HCT116 (cell line): ENCODE measurements at places on chromosomes 3 and 15. TPM values are rescaled to one million over a fixed set of nuclear protein-coding genes. Genes with fewer than 3 reads are reported as not detected.

The SERPINI2 gene
- total RNA-seq, result 0.27 TPM

GRCh38 chr3:40379674-40380306, 7.2 kb upstream of the ENTPD3 start:
- no peak for DNase-seq

The KBTBD13 gene
- total RNA-seq, result not detected

- DNase-seq, result no peak
Measured at GRCh38 chr3:128425846-128426127, 40.9 kb downstream of the DNAJB8 start.

DNA sequence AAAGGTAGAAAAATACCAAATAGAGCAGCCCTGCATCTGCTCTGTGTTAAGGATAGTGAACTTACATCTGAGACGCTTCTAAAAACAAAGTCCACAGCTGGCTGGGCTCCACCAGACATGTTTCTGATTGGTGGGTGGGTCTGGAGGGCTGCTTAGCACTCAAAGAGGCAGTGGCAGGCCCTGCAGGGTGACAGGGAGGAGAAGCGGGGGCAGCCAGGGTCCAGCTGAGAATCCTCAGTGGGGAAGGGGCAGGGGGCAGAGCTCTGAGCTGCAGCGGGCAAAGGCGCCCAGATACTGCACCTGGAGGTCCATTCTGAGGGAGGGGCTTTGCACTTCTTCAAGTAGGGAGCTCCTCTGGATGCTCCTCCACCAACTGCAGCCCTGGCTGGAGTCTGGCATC, 28.1 kb downstream of the PRR23E start:
- DNase-seq, result no peak

GRCh38 chr15:28112101-28112760, 13.1 kb upstream of the OCA2 start:
- DNase-seq, result no peak

The ZBTB47 gene
- total RNA-seq, result 6.3 TPM

The IMPG2 gene
- total RNA-seq, result 0.20 TPM

- no peak for DNase-seq
Measured at GRCh38 chr3:79351699-79352098, 416.1 kb downstream of the ROBO1 start.

GRCh38 chr15:25339431-25339830, 99.4 kb downstream of the UBE3A start:
- no peak for DNase-seq

- DNase-seq, result no peak
Measured at GRCh38 chr3:194111336-194111735, 24.6 kb upstream of the HES1 start.

The MRPS22 gene
- total RNA-seq, result 95.1 TPM

DNA sequence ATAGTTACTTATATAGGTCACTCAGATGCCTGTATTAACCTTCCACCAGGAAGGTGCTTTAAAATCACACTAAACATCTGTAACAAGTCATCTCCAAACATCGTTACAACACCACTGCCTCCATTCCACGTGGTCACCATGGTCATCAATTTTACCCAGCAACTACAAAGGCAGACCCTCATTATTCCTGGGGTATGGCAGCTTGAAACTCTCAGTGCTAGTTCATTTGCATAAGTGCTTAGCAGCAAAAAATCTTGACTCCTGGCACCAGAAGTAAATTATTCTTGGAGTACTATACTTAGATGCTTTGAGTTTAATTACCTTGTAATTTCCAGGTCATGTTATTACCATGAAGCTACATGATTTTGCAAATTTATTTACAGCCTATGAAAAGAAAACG, 250.6 kb downstream of the KBTBD8 start:
- no peak for DNase-seq

The ROPN1 gene
- not detected for total RNA-seq

DNA sequence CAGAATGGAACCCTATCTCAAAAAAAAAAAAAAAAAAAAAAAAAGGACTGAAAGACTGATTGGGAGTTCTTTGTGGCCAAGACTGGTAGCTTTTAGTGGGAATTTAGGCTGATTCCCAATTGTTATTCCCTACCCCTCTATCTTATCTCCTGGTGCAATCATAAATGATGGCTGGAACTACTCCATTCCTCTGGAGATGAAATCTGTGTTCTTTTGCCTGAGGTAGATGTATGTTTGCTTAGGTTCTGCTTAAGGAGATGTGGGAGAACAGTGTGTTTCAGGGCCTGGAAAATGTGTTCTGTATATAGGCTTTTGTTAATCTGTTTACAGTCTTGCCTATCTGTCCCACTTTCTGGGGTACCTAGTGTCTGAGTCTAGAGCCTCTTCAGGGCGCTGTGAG, 19.5 kb downstream of the UBE2Q2 start:
- no peak for DNase-seq

- DNase-seq, result no peak
Measured at GRCh38 chr15:51077221-51078153, 17.2 kb downstream of the TNFAIP8L3 start.

GRCh38 chr3:12675115-12675810, 11.3 kb upstream of the RAF1 start:
- no peak for DNase-seq

GRCh38 chr3:148066802-148067201, 630.9 kb upstream of the AGTR1 start:
- DNase-seq, result no peak

The SI gene
- not detected for total RNA-seq

DNA sequence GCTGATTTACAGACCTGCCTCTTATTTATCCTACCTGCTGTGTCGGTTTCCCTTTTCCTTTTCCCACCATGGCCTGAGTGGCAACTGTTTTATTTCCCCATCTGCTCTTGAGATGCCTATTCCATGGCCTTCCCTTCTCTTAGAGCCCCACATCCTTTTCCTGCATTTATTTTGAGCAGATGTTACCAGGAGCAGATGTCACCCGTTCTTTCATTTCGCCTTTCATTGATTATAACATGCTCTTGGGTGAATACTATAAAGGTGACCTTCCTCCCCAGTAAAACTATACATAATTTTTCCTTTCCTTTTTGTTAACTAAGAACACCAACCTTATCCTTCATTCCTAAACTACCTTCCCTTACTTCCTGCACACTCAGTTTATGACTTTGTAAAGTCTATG, 8.5 kb upstream of the P2RY1 start:
- no peak for DNase-seq

DNA sequence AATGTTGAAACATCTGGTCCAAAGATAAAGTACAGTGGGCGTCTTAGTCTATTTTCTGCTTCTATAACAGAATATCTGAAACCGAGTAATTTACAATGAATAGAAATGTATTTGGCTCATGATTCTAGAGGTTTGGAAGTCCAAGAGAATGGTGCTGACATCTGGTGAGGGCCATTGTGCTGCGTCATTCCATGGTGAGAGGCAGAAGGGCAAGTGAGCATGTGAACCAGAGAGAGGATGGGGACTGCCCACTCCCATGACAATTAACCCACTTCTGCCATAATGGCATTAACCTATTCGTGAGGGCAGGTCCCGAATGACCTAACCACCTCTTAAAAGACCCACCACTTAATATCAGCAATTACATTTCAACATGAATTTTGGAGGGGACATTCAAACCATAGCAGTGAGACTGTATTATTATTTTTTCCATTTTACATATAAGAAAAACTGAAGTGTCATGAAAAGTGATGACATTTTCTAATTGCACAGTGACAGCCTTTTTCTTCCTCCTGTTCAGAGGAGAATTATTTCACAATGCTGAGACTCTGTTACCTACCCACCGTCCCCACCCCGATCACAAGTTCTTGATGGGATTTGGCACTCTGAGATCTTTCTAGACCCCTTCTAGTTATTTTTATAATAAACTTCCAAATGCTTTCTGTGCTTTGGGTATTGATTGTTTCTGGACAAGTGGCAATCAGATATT, 238.8 kb downstream of the RPLP1 start:
- no peak for DNase-seq
